ENCODE measurements at places on chromosomes 16 and 17.

DNA sequence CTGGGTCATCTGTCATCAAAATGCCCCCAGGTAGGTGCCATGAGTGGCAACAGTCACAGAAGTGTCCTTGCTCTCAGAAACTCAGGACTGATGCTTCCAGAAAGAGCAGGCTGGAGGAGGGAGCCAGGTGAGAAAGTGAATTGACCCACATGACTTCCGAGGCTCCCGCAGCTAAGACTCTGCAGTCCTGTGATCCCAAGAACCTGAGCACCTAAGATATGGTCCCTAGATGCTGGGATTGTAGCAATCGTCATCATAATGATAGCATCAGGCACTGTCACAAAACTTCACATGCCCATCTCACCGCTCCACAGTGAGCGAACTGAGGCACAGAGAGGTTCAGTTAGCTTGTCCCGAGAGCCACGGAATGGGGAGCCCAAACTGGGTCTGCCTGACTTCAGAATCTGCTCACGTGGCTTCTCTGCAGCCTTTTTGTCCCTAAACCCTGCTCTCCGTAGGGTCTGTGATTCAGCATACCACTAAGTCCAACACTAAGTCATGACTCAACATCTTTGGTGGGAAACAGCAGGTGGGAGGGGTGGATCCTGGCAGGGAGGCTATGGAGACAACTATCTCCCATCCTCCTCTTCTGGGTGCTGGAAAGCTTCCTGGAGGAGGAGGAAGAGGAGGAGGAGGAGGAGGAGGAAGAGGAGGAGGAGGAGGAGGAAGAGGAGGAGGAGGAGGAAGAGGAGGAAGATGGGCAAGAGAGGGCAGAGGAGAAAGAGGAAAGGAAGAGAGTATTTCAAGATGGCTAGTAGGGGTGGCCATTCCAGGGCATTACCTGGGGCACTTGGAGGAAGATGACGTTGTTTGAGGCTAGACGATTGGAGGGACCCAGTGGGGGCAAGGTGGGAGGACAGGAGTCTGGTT lies 55.5 kb upstream of the DLX4 start:
- DNase-seq = no peak

- peak; percentile 87 for DNase-seq
Measured at GRCh38 chr16:57299009-57299718, 14.7 kb upstream of the PLLP start.

DNA sequence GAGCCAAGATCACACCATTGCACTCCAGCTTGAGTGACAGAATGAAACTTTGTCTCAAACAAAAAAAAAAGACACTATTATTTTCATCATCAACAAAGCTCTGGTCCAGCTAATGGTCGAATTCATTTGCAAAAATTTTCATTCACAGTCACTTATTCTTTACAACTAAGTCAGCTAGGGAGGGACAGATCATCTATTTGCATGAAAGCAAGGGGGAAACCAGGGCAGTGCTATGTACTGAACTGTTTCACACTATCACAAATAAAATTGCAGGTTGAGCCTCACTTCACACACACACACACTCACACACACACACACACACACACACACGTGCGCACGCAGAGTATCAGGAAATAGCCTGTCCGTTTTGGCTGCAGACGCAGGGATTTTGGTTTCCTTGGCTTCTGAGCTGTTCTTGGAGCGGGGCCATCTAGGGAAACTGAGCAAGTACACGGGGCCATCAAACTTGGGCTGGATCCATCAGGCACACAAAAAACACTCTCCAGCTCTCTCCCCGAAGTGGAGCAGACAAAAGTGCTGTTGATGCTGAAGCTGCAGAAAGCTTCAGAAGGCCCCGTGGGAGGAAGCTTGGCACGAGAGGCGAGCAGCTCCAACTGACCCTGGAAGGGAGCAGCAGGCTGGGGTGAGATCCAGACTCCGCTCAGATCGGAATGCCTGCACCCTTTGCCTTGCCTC lies 44.3 kb upstream of the HELZ start:
- DNase-seq = peak; percentile 75

- peak; percentile 19 for DNase-seq
Measured at GRCh38 chr17:31562376-31562840, 170.9 kb downstream of the RAB11FIP4 start.

DNA sequence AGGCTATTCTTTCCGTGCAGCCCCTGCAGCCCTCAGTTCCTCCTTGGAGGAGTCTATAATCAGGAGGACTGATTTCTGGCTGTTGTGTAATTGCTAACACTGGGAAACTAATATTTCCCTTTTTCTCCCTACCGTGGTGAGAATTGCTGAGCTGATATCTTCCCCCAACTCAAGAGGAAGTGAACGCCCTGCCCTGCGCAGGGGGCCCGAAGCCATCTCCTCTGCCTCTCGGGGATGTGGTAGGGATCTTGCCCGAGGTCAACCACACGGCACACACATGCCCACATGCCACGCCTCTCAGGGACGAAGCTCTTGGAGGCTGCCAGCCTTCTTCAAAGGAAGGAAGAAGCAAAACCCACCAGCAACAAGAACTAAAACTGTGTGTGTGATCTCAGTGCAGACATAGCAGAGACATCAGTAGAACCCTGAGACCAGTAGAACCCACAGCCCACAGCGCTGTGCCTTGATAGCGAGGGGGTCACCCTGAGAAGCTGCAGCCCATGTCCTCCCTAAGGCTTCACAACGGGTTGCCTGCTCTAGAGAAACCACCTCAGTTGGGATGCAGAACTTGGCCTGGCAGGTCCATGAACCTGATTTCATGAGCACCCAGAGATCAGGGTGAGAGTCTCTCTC lies 8.9 kb upstream of the ULK2 start:
- DNase-seq = no peak

DNA sequence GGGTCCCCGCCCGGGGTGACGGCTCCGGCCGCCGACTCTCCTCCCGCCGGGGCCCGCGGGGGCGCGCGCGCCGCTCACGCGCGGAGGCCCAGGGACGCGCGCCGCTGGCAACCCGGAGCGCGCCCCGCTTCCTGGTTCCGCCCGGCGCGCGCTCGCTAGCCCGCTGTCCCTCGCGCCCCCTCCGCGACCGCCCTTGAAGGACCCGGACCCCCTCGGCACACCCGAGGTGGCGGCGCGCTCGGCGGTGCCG lies at the start of gene STAT5B:
Gene STAT5B, minus strand, starts transcription at position 33 of the 250 bp plus-strand sequence. CDS start 44,264 bp downstream, outside the sequence.
- peak; percentile 88 for DNase-seq

GRCh38 chr17:68185820-68186219 lies 62.0 kb upstream of the AMZ2 start:
- DNase-seq = no peak

DNA sequence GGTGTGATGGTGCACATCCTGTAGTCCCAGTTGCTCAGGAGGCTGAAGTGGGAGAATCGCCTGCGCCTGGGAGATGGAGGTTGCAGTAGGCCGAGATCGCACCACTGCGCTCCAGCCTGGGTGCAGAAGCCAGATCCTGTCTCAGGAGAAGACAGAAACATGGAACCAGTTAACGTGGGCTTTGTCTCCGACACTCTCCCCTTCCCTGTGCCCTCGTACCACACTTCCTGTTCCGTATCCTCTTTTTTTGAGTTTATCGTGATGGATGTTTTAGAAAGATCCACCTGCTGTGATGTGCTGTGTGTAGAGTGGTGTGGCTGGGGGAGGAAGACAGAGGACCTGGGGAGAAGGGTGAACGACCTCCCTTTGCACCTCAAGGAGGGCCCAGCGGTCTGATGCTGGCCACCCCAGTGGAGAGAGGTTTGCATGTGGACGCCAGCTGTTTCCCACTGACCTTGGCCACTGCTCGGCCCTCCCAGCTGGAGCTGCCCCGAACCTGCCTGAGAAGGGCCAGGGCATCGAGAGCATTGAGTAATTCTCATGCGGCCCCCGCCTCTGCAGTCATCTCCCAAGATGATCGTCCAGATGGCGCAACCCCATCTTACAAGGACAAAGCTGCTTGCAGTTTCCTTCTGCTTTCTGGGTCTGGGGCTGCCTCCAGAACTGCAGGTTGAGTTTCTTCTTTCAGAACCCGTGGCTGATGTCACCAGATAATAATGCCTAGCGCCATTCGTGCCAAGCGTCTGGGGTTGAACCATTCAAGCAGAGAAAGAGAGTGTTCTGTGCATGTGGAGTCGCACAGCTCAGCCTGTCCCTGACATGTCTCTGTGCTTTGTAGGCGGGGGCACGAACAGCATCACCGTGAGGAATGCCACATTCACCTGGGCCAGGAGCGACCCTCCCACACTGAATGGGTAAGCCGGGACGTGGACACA lies 126.3 kb downstream of the ABCC1 start:
- peak; percentile 16 for DNase-seq

DNA sequence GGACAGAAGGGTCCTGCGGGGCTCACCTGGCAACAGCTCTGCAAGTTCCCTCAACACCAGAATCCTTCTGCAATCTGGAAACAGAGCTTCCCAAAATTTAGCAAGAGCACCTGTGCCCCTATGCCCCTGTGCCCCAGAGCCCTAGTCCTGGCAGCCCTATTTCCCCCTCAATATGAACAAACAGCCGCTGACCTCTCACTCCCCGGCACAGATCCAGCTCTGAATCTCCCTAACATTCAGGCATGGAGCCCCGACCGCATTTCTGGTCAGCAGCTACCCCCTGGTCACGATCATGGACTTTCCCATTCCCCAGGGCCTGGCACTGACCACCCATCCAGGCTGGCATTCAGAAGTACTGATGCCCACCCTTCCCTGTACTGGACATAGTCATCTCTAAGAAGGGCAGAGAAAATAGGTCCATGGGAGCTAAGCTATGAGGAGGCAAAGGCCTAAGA lies 110.8 kb upstream of the SMURF2 start:
- DNase-seq = no peak

GRCh38 chr16:57773019-57773418 lies 29.3 kb downstream of the KIFC3 start:
- DNase-seq = no peak

DNA sequence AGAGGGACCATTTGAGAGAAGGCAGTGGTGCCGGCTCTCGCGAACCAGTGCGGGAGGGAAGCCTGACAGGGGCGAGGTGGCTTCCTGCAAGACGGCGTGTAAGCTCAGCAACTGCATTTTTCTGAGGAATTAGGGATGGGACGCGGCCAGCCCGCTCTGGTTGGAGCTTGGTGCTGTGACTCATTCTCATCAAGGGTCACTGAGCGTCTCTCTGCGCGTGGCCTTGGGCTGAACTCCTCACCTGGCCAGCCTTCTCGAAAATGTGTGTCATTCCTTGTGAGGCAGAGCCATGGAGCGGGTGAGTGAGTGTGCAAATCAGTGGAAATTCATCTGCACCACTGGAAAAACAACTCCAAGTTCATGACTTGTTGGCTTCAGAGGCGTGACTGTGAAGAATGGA lies 52.8 kb downstream of the NTN1 start:
- no peak for DNase-seq

- DNase-seq = no peak
Measured at GRCh38 chr17:70863436-70864248, 694.3 kb downstream of the KCNJ2 start.

- peak; percentile 32 for DNase-seq
Measured at GRCh38 chr17:78272181-78272913, 40.9 kb downstream of the TMEM235 start.

DNA sequence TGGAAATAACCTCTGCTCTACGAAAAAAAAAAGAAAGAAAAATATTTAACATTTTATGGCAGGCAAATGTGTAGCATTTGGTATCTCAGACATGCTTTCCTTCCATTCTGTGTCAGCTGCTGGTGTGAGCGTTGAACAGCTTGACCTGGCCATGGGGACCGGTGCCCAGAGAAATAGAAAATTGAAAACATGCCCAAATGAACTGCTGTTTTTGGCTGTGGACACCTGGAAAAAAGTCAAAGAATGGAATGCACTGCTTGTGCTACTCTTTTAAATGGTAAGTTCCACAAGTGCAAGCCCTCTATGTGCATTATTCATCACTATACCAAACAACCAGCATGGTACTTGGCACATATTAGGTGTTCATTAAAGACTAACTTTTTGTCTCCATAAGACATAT lies 127.2 kb downstream of the CDH8 start:
- no peak for DNase-seq

- DNase-seq = peak; percentile 42
Measured at GRCh38 chr16:77674888-77675287, 47.4 kb upstream of the NUDT7 start.

- DNase-seq = peak; percentile 96
Measured at GRCh38 chr17:56913867-56914580, at the start of gene TRIM25. TSS of gene TRIM25 (minus strand) at chr17:56914049. CDS start at chr17:56913988, 61 bp downstream.

DNA sequence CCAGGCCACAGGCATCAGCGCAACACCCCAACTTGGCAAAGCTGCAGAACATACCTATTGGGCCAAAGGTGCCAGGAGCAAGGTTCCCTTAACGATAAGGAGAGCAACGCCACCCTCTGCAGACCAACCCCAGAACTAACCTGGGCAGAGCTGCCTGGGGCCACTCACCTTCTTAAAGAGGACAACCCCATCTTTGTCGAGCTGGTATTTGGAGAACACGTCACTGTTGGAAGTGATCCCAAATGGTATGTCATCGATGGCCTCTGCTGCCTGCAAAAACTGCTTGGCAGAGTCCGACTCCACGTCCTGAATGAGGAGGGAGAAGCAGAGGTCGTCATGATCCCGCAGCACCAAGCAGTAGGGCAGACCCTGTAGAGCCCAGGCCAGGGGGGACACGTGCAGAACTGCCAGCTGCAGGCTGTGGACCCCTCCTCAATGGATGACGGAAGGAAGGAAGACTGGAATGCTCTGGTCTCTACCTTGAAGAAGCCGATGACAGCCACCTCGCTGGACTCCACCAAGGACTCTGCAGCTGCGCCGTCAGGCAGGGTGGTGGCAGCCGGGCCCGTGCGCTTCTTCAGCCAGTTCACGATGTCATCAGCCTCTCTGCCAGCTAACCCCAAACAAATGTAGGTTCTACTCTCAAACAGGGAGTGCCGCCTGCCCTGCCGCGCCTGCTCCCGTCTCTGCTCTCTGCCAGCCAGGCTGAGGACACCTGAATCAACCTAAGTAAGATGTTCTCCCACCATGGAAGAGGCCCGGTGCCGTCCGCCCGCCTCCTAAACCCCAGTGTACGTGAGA lies 5.2 kb downstream of the P4HB start:
- no peak for DNase-seq

DNA sequence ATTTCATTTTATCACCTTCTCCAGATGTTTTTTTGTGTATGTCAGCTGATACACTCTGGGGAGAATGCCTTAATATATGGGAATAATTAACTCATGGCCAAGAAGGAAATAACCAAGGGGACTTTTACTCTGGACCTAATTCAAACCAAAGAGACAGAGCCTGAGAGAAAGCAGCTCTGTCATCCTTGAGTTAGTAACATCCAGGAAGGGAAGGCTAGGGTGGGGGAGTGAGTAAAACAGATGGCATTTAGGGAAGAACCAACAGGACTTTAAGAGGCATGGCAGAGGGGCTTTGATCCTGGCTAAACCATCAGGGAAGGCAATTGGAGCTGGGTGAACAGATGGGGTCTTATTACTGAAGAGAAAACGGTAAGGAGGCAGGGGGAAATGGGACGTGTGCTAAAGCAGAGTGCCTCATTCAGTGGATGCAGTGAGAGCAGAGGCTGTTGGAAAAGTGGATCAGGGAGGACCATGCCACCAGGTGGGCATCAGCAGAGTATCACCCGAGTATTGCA lies 2.5 kb upstream of the SMPD3 start:
- no peak for DNase-seq

GRCh38 chr17:69223809-69224208 lies 4.8 kb downstream of the ABCA10 start:
- DNase-seq = peak; percentile 80

- peak; percentile 39 for DNase-seq
Measured at GRCh38 chr17:44065668-44066203, 735 bp downstream of the LSM12 start.

GRCh38 chr16:85395913-85396878 lies 216.9 kb upstream of the GSE1 start:
- DNase-seq = peak; percentile 41

GRCh38 chr17:29376667-29377270 lies 13.4 kb upstream of the TAOK1 start:
- DNase-seq = peak; percentile 92

- no peak for DNase-seq
Measured at GRCh38 chr17:8150194-8151119, 1.7 kb downstream of the PER1 start.

All from adipocyte (in vitro differentiated cells).